T-helper 9 cell (primary cell): ENCODE measurements at places on chromosomes 1 and 21.
A peak's percentile ranks its signal among the peaks of the same experiment; 100 is the strongest.

DNA sequence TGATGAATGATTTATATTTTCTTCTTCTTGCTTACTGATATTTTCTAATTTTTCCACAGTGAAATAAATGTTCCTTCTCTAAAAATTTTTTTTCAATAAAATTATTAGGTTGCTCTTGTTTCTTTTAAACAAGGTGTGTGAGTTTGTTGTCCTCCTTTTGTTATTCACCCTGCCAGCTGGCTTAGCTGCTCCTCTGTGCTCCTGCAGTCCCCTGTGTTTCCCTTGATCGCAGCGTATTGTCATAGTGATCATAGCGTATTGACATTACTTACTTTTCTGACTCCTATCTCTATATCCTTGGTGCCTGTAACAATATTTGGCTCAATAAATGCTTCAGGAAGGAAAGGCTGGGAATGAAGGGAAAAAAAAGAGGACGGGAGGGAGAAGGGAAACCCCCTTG, 24.9 kb upstream of the PODN start:
- DNase-seq: no peak

GRCh38 chr1:200422211-200422610, 12.4 kb upstream of the ZNF281 start:
- DNase-seq: no peak

DNA sequence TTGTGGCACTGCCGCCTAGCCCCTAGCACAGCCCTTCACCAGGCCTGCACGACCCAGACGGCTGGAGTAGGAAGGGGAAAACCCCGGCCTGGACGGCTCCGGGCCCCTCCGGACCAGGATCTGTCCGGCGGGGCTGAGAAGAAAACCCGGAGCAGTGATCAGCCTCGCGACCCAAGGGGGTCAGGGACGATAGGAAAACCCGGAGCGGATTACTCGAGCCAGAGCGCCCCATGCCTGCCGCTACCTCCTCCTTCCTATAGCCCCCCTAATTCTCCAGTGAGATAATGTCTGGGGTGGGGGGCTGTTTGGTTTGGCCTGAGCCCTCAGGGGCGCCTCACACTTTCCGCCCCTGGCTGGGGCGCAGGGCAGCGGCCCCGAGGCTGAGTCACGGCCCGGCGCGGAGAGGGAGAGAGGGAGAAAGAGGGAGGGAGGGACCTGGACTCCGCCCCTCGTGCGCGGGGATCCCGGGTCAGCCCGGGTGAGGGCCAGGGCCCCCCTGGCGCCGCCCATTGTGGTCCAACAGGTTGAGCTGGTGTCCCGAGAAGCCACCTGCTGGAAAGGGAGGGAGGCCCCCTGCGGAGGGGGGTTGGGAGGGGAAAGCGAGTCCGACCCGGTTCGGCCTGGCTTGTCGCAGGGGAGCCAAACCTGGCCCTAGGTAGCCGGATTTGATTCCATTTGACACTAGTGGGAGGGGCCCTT, 1.7 kb upstream of the ZBTB7B start:
- peak; percentile 80 for DNase-seq

DNA sequence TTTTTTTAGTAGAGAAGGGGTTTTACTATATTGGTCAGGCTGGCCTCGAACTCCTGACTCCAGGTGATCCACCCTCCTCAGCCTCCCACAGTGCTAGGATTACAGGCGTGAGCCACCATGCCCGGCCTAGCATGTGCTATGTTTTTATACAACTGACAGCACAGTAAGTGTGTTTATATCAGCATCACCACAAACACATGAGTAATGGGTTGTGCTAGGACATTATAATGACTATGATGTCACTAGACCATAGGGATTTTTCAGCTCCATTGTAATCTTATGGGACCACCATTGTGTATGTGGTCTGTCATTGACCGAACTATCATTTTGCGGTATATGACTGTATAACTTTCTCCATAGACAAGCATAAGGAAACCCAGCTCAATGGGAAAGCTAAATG, 6.3 kb downstream of the LEFTY2 start:
- no peak for DNase-seq

GRCh38 chr1:233412812-233413211, 85.3 kb downstream of the MAP3K21 start:
- no peak for DNase-seq

DNA sequence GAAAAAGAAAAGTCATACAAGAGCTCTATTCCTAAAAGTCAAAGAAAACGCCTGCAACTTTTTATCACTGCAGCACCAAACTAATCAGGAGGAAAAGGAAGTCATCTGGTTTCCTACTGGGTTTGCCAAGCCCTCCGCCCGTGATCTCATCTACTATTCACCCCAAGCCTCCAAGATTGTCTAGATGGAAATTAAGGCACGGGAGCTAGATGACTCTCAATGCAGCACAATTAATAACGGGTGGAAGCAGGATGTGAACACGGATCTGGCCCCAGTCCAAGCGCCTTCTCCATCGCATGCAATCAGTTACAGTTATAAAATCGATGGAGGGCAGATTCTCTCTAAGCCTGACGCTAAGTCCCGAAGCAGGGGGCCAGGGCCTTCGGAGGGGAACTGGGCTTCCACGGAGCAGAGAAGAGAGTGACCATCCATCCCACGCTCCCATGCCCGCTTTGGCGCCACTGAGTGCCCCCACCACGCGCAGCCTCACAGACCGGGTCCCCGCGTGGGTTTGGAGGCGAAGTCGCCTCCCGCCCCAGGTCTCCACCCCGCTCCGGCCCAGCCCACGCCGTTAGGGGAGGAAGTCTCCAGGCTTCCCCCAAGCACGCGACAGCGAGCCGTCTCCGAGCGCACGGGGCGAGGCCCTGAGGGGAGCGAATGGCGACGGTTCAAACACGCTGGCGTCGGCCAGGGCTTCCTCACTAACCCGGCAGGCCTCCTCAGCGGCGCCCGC, 1.8 kb downstream of the HSF2BP start:
- DNase-seq: no peak

GRCh38 chr1:92655197-92655801, 129.6 kb downstream of the EVI5 start:
- no peak for DNase-seq

GRCh38 chr1:43524804-43525203, 5.9 kb upstream of the PTPRF start:
- no peak for DNase-seq

DNA sequence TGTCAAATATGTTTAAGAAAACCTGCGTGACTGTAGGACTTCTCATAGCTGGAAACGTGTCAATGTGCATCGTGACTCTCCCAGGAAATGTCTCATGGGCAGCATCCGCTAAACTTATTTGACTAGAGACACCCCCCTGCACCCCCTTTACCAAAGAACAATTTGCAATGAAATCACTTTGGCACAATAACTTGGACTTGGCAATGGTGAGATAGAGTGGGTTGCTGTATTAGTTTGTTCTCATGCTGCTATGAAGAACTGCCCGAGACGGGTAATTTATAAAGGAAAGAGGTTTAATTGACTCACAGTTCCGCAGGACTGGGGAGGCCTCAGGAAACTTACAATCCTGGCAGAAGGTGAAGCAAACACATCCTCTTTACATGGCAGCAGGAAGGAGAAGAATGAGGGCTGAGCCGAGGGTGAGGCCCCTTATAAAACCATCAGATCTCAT, 13.8 kb downstream of the CLDN14 start:
- no peak for DNase-seq

- DNase-seq: no peak
These were observed 52.1 kb downstream of the SYDE2 start for GRCh38 chr1:85148524-85149250.

- no peak for DNase-seq
These were observed 366.0 kb downstream of the TTLL7 start for GRCh38 chr1:83632906-83633305.

GRCh38 chr1:198444792-198445191, 95.7 kb downstream of the ATP6V1G3 start:
- DNase-seq: no peak

- DNase-seq: no peak
These were observed 7.4 kb upstream of the MPL start for GRCh38 chr1:43329995-43330751.

DNA sequence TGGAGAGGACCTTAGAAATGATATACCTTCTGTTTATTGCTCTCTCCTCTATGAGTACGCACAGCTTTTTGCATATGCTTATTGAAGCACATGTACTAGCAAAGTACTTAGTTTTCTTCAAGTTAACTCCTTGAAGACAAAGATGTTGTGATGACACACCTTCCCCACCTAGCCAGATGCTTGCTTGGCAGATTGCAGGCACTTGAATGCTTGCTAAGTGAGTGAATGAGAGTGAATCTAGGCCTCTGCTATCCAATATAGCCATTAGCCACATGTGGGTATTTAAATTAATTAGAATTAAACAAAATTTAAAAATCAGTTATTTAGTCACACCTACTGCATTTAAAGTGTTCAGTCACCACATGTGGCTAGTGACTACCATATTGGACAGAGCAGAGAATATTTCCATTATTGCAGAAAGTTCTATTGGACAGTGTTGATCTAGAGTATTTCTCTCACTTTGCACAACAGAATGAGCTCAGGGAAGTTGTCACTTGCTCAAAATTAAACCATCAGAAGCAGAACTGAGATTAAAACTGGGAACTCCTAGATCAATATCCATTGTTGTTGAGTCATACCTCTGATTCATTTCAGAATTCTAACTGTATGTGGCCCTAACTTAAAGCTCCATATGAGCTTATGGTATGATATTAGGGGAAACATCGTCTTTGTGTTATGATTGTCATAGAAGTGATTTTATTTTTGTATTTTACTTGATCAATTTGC, 8.6 kb upstream of the EEIG2 start:
- no peak for DNase-seq

GRCh38 chr1:27666791-27667254, 5.2 kb downstream of the IFI6 start:
- no peak for DNase-seq

DNA sequence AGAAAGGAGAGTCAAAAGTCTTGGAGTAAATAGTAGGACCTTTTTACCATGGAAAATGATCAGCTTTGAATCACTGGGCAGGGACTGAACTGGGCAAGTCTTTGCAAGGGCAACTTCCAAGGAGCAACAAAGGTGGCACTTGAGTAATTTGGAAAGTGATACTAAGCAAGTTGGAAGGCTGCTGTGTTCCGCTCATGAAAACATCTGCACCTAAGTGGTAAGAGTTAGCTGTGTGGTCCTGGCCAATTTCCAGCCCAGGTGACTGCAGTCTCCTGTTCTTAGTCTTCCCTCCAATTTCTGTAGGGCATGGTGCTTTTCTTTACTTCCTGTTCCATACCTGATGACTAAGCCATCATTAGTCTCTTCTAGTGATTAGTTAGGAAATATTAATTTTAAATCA, 35.5 kb upstream of the PRDM2 start:
- DNase-seq: no peak

DNA sequence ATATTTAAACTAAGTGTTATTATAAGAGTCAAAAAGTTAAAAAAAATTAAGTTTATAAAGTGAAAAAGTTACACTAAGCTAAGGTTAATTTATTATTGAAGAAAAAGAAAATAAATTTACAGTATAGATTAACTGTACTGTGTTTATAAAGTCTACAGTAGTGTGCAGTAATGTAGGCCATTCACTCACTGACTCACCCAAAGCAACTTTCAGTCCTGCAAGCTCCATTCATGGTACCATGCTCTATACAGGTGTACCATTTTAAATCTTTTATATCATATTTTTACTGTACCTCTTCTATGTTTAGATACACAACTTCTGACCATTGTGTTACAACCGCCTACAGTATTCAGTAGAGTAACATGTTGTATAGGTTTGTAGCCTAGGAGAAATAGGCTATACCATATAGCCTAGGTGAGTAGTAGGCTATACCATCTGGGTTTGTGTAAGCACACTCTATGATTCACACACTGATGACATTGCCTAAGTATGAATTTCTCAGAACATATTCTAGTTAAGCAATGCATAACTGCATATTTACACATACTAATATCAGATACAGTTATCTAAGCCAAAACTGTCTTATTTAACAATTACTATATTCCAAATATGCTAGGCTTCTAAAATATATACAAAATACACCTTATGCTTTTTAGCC, 80.6 kb upstream of the GFI1 start:
- no peak for DNase-seq

GRCh38 chr1:119773711-119774241, 5.1 kb upstream of the HMGCS2 start:
- DNase-seq: no peak

GRCh38 chr1:241156231-241156965, 200.6 kb downstream of the RGS7 start:
- DNase-seq: no peak

GRCh38 chr1:150068109-150068435, 496 bp downstream of the VPS45 start:
- no peak for DNase-seq

GRCh38 chr1:118136187-118136941, 48.7 kb downstream of the SPAG17 start:
- no peak for DNase-seq

DNA sequence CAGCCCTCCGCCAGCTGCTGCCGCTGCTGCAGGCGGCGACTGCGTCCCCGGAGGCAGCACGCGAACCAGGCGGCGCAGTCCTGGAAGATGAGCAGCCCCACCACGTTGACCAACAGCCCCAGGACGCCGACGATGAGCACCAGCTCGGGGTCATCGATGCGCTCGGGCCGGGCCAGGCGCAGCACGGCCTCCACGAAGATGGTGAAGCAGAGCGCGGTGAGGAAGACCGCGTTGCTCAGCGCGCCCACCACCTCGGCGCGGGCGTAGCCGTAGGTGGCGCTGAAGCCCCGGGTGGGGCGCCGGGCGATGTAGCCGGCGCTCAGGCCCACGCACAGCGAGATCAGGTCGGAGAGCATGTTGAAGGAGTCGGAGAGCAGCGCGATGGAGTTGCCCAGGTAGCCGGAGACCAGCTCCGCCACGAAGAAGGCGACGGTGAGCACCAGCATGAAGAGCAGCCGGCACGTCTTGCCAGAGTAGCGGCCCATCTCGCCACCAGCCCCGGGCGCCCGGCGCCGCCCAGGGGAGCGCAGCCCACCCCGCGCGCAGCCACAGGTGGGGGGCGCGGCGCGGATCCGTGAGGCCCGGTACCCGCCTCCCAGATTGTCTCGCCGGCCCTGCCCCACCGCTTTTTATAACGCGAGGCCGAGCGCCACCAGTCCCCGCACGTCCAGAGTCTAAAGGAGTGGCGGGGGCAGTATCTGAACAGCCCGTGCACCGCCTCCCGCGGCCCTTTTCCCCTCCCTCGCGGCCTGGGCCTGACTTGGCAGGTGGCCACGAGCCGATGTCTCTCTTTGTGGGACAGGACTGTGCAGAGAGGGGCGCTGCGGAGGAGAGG, at the start of gene SLC30A10:
TSS of gene SLC30A10 (minus strand) at position 602 of the 835 bp plus-strand sequence. CDS start at position 485, 117 bp downstream.
- no peak for DNase-seq

DNA sequence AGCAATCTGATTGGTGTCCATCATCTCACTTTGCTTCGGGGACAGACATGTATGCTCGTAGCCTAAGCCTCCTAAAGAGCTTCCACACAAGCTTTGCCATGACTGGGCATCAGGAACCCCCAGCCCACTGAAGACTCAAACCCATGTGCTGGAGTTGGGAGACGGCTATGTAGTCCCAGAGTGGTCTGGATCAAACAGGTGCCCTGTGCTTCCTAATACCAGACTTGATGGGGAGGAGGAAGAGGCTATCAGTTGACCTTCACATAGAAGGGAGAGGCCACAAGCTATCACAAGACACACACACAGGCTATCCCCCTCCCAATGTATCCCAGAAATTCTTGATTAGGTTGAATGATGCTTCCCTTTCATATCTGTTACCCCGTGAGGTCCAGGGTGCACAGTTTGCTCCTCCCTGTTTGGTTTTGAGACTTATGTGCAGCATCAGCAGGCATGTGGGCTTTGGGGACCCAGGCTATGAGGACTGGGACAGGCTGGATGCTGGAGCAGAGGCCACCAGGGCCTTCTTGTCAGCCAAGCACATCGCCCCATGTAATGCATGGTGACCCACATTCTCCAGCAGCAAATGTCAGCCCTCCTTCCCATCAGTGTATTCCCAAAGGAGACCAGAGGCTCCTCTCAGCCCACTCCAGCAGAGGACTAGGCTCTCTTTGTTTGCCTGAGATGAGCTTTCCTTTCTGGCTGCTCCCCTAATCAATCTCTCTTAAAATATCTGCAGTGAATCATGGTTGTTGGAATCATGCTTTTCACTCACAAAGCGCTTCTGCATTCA, 159.8 kb downstream of the GRIK3 start:
- DNase-seq: no peak
